ENCODE measurements at places on chromosomes 4 and X. TPM values are rescaled to one million over a fixed set of nuclear protein-coding genes. Genes with fewer than 3 reads are reported as not detected.

Gene RS1
- total RNA-seq: not detected

GRCh38 chr4:79042079-79042674 is 102.9 kb upstream of the PAQR3 start:
- DNase-seq: no peak
- H3K4me3 ChIP-seq: no peak overlapping the region
- no peak overlapping the region for H3K27ac ChIP-seq
- no peaks in the 10 kb centered on the region for H3K27me3 ChIP-seq
- H3K4me1 ChIP-seq: no peaks in the 10 kb centered on the region
- H3K36me3 ChIP-seq: no peaks in the 10 kb centered on the region

Gene HOPX
- total RNA-seq: 60.2 TPM

GRCh38 chr4:1538941-1539772 is 132.9 kb upstream of the NKX1-1 start:
- H3K27ac ChIP-seq: no peak overlapping the region
- H3K36me3 ChIP-seq: no peaks in the 10 kb centered on the region
- H3K27me3 ChIP-seq: no peaks in the 10 kb centered on the region
- H3K4me1 ChIP-seq: no peaks in the 10 kb centered on the region
- H3K4me3 ChIP-seq: no peak overlapping the region
- DNase-seq: no peak

Gene CFAP99
- not detected for total RNA-seq
